SK-N-SH treated with all-trans-retinoic acid at 6 μM for 48 hours (cell line): ENCODE measurements at places on chromosomes 4 and X.

GRCh38 chr4:78320349-78320935, 231.1 kb upstream of the ANXA3 start:
- ATAC-seq, result no peak

- no peak for ATAC-seq
Observed at GRCh38 chr4:48538358-48538757, 48.3 kb downstream of the ZAR1 start.

- no peak for ATAC-seq
Observed at GRCh38 chr4:60589425-60589824, 610.7 kb upstream of the ADGRL3 start.

DNA sequence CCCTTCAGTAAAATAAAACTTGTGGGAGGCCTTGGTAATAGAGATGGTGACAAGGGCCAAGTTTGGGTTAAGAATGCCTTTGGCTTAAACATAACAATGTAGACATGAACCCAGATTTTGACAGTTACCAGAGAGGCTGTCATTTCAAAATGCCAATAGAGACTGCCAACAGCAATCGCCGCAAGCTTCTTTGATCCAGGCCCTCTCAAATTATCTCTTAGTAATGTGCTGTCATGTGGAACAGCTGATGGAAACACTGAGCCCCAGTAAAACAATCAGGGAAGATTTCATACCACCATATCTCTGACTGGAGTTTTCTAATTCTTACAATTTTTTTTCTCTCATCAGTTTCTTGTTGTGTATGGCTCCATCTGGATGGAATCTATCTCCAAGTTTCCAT, 80.5 kb downstream of the ZNF330 start:
- no peak for ATAC-seq

DNA sequence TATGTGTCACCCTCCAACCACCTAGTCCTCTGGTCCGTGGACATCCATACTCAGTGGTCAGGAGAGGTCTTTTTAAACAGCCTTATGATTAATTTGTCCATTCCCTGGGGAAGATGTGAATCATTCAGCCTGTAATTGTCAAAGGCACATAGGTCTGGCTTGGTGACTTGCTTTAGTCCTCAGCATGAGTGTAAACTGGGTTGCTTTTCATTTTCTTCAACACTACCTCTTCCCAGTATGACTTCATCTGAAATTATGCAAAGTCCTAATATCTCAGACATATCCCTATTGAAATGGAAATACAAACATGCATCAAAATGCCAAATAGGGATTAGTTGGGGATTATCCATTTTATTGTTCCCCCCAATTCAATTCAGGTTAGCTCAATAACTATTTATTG, 208.3 kb upstream of the AMOT start:
- no peak for ATAC-seq

GRCh38 chrX:12955882-12956703, 18.8 kb upstream of the TMSB4X start:
- ATAC-seq, result peak; percentile 76

- no peak for ATAC-seq
Observed at GRCh38 chr4:76981644-76982043, 32.1 kb downstream of the SEPTIN11 start.

GRCh38 chr4:147583876-147584275, 33.3 kb upstream of the TMEM184C start:
- no peak for ATAC-seq

DNA sequence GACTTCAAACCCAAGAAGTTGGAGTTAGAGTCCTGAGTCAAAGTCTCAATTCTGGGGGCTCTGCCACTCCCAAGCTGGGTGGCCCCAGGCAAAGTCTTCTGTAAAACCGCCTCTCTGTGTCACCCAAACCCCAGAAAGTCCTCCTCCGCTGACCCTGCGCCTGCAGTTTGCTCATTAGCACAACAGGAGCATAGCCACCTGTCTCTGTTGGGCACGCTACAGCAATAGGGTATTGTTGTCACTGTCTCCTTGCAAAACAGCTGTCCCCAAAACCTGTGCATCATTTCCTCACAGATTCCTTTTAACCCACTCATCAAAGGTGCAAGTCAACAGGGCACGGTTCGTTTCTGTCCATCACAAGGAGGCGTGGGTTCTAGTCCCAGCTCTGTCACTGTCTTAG, 8.0 kb upstream of the DGAT2L6 start:
- ATAC-seq, result no peak

- no peak for ATAC-seq
Observed at GRCh38 chr4:17877661-17878060, 66.9 kb downstream of the NCAPG start.

DNA sequence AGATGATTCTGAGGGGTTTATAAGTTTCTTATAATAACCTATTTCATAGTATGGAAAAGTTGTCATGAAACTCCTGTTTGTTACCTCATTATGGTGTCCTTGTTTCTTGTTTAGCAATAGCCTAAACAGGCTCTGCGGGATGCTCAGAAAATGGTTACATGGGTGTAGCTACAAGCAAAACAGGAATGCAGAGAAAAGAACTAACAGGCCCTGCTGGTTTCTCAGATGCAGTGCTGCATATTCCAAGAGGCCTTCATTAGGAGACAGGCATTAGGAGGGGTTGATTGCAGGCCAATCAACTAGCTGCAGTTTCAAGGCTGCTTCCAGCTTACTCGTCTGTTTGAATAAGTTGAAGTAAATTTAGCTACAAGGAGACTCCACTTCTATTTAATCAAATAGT, 37.6 kb upstream of the HPGD start:
- no peak for ATAC-seq

DNA sequence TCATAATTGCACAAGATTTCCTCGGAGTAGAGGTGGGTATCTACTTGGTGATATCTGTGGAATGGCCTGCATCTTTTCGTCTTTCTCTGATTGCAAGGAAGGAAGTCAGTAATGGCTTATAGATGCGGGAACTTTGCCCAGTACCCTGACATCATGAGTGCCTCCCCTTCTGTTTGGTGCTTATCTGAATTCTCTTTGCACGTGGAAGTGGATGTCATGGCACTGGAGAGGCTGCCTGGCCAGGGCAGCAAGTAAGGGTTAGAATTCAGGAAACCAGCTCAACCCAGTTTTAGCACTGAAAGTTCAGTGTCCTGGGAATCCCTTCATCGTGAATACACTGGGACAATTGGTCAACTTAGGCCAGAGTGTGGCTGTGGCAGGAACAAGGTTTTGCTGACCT, 83.5 kb upstream of the RAPGEF2 start:
- ATAC-seq, result no peak

DNA sequence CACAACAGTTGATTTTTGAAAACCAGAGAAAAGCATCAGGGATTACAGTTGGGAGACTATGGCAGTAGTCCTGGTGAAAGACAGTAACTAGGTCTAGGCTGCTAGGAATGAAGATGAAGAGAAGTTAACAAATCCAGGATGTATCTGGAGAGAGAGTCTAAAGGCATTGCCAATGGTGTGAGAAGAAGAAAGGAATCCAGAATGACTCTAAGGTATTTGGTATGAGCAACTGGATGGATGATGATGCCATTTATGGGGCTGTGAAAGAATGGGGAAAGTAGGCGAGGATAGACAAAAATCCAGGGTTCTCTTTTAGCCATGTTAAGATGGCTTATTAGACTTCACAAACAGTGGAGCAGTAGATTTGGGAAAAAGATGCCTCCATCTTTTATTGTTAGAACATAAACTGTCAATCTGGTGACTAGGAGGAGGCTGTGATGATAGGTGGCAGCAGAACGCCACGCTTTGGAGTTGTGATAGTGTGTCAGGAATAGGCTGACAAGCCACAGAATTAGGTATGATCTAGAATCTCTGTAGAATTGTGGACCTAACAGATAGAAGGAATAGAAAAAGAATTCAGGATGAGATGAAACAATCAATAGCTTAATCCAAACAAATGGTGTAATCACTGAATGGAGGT, 27.3 kb upstream of the JADE1 start:
- ATAC-seq, result no peak

- peak; percentile 25; the same call in 2 of the 3 replicates for ATAC-seq
Observed at GRCh38 chr4:24924309-24924781, 11.5 kb upstream of the CCDC149 start.

DNA sequence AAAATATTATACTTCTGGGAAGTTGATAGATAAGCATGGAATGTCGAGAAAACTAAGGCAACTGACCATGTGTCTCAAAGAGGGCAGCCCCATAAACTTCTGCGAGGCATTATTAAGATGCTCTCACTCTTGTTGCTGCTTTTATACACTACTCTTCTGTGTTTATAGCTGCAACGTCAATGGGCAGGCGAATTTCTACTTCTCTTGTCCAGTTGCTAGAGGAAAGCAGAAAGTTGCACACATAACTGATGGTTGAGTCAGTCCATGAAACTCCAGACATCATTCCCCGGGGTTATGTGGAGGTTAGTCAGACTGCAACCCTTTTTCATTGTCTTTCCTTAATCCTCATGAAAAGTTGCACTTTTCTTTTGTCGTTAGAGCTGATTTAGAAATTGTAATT, 39.8 kb downstream of the VCX3B start:
- ATAC-seq, result no peak

DNA sequence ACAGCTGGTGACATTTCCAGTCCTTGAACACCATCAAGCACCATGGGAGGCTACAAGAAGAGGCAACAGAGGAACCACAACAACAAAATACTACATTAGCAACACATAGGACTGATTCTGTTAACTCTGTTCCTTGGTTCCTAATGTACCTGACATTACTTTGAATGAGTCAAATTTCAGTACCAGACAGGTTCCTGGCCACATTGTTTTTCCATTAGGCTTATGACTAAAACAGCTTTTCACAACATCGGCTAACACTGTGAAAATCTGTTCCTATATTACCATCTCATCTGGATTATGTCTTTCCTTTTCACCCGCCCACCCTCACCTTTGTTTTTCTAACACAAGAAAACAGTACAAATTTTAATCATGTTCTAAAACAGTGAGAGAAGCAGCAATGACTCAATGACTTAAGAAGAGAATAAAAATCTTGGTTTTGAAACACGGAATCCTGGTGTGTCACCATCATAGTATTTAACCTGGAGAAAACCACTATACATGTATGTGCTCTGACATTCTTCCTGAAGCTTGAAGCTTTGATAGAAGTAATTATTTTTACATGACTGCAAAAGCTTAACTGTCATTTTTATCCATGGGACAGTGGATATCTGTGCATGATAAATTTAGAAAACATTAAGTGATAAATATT, 143.9 kb downstream of the SCFD2 start:
- ATAC-seq, result no peak

DNA sequence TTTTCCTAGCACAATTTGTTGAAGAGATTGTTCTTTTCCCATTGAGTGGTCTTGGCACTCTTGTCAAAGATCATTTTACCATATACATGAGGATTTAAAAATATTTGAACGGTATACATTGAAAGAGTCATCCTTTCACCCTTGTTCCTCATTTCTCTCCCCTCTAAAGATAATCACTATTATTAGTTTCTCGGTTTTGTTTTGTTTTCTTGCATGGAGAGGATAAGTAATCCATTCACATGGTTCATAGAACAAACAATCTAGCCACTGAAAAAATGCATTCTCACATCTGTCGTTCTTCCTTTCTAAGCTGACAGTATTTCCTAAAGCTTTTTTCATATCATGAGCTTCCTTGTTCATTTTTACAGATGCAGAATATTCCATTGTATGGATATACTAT, 39.2 kb upstream of the MSMO1 start:
- ATAC-seq, result no peak

DNA sequence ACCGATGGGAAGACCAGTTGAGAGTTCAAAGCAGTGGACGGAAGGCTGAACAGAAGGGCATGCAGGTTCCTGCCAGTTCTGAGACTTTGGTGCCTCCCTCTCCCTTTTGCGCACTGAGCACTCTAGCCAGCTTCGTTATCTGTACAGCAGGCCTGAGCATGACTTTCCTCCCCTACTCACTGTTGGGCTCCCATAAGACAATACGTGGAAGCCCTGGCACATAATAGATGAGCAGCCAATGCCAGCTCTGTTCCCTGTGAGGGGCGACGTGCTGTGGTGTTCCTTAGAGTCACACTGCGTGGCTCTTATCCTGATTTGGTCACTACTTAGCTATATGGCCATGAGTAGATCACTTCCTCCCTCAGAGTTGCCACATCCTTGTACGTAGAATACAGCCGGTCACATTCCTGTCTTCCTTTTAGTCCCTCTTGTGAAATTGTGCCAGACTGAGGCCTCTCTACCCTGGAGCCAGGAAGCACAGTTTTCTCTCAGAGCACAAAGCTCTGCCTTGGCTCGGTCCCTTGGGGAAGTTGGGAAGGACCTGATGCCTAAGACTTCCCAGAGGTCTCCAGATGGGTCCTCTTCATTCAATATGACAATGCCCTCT, 160.4 kb upstream of the MAMLD1 start:
- ATAC-seq, result no peak

GRCh38 chr4:55117511-55117910, 7.9 kb downstream of the KDR start:
- no peak for ATAC-seq

DNA sequence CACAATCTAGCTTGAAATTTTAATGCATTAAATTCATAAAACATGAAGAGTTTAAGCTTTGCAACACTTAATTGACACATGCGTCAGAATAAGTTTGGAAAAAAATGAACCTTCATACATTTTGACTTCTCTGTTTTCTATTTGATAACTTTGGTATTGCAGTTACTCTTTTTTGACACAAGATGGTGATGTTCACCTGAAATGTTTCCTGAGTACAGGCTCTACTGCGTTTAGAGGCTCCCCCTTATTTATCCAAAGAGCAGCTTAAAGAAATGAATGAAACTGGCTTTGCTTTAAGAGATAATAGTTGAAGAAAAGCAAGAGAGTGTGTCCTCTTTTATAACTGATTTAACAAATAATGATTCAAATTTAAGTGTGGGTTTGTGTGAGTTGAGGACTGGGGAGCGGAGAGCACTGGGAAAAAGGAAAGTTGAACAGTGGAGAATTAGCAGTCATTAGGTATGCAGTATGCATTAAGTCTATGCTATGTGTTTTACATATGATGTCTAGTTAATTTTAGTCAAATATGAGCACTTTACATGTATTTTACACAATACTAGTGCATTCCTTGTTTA, 180.6 kb upstream of the NUDT6 start:
- peak; percentile 75 for ATAC-seq
